Cardiac fibroblast (primary cell): ENCODE measurements at places on chromosomes 11 and 22.

DNA sequence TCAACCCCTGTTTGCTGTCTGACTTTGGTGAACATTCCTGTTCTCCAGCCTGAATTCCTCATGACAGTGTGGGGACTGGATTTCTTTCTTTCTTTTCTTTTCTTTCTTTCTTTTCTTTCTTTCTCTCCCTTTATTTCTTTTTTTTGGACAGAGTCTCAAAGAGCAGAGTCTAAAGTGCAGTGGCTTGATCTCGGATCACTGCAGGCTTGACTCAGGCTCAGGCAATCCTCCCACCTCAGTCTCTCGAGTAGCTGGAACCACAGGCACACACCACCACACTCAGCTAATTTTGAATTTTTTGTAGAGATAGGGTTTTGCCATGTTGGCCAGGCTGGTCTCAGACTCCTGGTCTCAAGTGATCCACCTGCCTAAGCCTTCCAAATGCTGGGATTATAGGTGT is 63.1 kb downstream of the RPUSD4 start:
- DNase-seq: no peak

DNA sequence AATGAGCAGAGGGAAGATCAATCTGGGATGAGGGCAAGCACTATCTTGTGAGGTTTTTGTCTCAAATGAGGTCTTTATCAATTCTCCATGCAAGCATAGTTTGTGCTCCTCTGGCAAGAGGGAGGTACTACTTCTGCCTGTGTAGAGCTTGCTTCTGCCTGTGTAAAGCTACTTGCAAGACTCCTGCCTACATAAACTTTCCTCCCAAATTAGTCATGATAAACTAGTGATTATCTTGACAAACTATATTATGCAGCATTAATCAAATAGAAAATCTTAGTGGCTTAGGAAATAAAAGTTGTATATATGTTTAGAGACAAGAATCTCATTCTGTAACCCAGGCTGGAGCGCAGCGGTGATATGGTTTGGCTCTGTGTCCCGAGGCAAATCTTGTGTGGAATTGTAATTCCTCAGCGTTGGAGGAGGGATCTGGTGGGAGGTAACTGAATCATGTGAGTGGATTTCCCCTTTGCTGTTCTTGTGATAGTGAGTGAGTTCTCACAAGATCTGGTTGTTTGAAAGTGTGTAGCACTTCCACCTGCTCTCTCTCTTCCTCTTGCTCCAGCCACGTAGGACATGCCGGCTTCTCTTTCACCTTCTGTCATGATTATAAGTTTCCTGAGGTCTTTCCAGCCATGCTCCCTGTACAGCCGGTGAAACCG is 8.0 kb upstream of the MMP10 start:
- no peak for DNase-seq

DNA sequence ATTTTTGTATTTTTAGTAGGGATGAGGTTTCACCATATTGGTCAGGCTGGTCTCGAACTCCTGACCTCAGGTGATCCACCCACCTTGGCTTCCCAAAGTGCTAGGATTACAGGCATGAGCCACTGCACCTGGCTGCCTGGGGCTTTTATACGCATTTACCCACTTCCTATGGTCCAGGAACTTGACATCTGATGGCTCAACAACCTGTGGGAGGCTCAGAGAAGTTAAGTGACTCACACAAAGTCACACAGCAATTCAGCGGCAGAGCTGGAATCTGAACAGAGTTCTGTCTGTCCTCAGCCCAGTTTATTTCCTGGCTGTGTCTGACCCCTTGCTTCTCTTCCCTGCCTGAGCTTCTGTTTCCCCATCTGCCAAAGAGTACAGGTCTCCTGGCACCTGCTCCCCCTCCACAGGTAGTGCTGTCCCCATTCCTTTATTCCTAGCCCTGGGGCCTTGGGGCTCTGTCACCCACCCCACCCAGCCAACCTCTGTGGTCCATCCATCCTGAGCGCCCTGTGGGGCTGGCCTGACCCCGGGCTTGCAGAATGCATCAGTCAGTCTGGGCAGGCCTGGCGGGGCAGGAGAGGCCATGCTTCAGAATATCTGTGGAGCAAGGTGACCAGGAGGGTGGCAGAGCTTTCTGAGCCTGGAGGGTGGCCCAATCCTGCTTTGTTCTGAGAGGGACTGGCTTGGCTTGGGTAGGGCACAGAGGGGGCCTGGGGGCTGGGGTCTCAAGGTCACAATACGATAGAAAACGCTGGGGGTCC is 50.6 kb downstream of the CACNA1I start:
- DNase-seq: no peak

DNA sequence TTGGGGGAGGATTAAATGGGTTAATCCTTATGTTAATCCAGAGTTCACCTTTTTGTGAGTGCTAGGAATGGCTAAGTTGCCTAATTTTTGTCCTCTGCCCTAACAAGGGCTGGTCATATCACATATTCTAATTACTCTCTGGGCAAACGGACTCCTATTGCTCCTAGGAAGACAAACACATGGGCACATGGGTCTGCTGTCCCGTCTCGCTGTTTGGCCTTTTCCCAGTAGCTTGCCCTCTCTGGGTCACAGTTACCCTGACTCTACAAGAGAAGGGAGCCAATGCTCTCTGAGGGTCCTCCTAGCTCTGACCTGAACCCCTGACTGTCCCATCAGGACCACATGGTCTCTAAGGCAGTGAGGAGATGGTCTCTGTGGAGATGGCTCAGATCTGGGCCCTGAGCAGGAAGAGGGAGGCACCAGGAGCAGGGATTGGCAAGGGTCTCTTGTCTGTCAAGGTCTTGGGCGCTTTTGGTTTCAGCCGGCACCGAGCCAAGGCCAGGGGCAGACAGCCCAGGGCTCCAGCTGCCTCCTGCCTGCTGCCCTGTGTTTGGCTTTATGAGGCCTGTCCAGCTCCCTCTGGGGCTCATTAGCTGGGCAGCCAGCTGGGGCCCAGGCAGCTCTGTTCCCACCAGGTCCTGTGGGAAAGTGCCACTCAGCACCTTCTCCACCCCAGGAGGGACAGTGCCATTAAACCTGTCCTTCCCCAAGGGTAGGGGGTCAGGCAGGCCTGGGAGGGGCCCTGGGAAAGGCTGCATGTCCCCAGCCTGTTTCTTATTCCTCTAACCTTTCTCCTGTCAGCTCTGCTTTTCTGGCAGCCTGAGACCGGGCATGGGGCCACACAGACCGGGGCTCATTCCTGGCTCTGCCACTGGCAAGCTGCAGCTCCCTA is 559.9 kb downstream of the MN1 start:
- peak; percentile 83 for DNase-seq

DNA sequence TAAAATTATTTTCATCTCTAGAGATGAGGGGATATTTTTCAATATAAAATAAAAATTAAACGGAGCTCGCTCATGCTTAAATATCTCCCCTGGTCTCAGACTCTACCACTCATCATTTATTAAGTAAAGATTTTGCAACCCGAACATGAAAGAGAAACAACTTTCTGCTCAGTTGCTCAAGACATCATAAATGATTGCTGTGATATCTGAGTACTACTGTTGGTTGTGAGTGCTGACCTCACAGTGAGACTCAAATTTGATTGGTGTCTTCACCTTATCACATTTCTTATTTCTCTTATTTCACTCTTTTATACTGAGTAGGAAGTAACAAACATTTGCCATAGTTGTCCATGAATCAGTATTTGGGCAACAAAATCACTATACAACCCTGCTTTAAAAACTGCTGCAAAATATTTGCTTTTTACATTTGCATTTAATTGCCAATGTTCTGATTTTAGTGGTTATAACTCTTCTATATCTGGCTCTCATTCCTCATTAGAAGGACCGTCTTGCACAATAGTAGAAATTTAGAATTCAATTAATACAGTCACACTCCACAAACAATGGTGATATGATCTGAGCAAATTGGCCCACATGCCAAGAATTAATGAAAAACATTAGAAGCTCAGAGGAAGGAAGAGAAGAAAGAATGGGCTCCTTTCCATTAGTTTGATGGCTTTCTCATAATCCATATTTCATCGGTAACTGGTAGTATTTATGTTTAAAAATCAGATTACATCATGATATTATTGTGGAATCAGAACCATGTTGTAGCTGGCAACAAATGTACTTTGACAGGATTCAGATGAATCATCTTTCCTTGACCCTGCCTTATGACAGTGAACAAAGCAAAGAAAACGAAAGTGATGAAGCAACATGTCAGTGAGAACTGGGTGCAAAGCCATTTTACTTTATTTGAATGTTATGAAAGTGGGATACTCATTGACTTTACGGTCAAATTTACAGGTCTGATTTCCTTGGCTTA is 973.6 kb upstream of the TENM4 start:
- peak; percentile 47 for DNase-seq

DNA sequence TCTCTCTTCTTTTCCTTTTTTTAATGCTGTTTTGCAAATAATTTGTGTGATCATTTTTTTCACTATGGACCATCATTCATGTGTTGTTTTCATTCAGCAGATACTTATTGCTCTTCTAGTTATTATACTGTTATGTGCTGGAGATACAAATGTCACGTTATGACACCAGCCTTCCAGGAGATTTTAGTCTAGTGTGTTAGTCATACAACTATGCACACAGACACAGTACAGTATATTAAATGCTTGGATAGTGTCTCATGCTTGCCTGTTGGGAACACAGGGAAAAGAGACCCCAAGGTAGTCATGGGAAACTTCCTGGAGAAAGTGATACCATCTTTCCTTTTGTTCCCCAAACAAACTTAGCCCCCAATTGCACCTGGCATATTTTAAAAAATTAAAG is 116.1 kb downstream of the UVRAG start:
- DNase-seq: peak; percentile 4

DNA sequence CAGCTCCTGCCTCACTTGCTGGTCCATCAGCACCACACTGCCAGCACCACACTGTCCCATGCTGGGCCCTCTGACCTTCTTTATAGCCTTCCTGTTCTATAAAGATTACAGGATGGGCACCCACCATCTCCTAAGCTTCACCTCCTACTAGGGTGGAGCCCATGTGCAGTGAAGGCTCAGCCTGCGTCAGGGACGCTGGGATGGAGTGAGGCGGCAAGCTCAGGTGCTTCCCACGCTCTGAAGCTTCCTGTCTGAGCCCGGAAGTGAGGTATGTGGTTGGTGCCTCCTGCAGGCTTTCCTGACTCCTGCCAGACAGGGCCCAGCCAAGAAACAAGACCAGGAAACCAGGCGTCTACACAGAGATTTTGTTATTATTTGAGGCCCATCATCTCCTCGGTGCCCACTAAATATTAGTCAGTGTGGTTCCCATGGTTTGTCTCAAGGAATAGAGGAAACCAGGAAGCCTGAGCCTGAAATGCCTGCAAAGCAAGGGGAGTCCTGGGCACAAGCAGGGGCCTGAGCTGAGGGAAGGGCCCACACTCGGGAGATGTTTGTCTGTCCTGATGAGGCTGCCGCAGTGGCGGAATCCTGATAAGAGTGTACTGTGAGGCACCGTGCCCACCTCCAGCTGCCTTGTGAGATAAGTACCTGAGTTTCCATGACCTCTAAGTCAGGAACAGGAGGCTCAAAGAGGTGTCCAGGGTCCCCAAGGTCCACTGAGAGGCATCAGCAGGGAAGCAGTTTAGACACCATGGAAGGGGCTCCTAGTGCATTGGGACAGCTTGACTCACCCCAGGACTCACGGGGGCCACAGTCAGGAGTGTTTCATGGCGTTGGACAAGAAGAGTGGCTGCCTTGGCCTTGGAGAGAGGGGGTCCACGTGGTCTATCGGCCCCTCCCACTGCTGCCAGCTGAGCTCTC is 22.0 kb downstream of the RSPH14 start:
- no peak for DNase-seq

DNA sequence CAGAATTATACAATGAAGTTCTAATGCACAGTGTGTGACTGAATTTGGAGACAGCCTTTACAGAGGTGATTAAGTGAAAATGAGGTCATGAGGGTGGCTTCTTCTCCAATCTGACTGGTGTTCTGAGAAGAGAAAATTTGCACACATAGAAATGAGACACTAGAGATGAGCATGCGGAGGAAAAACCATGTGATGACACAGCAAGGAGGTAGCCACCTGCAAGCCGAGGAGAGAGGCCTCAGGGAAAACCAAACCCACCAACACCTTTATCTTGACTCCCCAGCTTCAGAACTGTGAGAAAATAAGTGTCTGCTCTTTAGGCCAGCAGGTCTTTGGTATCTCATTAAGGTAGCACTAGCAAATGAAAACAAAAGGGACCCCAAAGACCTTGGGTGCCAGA is 93.2 kb downstream of the GGTLC2 start:
- DNase-seq: no peak

GRCh38 chr11:101915791-101916291 is 481 bp downstream of the ANGPTL5 start:
- DNase-seq: peak; percentile 81

DNA sequence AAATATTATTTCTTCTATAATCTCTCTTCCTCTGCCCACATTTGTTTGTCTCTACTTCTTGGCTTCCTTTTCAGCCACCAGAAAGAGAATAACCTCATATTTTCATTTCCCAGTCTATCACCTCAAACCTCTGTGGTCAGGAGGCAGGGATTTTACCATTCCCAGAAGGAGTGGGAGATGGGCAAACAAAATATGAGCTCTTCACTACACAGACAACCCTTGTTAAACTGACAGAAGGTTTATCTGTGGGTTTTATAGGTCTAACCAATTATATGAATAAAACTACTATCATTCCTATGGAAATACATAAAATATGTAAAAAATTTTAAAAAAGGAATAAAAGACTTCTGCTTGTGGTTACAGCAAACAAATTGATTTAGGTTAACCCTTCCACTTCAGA is 160.0 kb upstream of the TRPC6 start:
- DNase-seq: no peak
